Airway epithelial cell (primary cell): ENCODE measurements at places on chromosomes 1 and 21. TPM values are rescaled to one million over a fixed set of nuclear protein-coding genes. Genes with fewer than 3 reads are reported as not detected.

The PHLDA3 gene
- total RNA-seq, result 132 and 140 TPM in 2 replicates

The ALX3 gene
- total RNA-seq, result not detected in 2 replicates

The CHRM3 gene
- under 0.01 TPM in 1 of 2 replicates, not detected in the other for total RNA-seq

The DISP3 gene
- total RNA-seq, result 0.37 and 0.71 TPM in 2 replicates

The CFHR2 gene
- total RNA-seq, result not detected in 2 replicates

The SMIM1 gene
- 0.79 and 3.6 TPM in 2 replicates for total RNA-seq

The EDN2 gene
- 2.8 and 10.1 TPM in 2 replicates for total RNA-seq

The LCE2B gene
- not detected in 2 replicates for total RNA-seq

The FCRL1 gene
- total RNA-seq, result not detected in 2 replicates
